ENCODE measurements at places on chromosomes 16 and 17. TPM values are rescaled to one million over a fixed set of nuclear protein-coding genes. Genes with fewer than 3 reads are reported as not detected.

GRCh38 chr17:34246446-34246845 is 8.6 kb upstream of the CCL2 start:
- DNase-seq = no peak

DNA sequence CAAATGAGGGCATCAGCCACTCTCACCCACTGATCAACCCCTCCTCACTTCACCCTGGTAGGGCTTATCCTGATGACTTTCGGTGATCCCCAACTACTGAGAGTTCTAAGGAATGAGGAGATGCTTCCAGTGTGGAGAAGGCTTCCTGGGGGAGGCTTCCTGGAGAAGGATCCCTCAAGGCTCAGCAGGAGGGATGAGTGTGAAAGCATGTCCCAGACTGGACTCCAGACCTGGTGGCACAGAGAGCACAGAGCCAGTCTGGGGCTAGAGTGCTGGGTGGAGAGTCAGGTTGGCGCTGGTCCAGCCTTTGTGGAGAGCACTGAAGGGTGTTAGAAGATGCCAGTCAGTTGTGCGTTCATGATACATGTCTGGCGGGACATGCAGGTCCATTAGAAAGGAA is 53.7 kb downstream of the PLD6 start:
- no peak for DNase-seq

- DNase-seq = peak; percentile 67
Observed at GRCh38 chr17:42980766-42981397, 517 bp downstream of the RUNDC1 start.

DNA sequence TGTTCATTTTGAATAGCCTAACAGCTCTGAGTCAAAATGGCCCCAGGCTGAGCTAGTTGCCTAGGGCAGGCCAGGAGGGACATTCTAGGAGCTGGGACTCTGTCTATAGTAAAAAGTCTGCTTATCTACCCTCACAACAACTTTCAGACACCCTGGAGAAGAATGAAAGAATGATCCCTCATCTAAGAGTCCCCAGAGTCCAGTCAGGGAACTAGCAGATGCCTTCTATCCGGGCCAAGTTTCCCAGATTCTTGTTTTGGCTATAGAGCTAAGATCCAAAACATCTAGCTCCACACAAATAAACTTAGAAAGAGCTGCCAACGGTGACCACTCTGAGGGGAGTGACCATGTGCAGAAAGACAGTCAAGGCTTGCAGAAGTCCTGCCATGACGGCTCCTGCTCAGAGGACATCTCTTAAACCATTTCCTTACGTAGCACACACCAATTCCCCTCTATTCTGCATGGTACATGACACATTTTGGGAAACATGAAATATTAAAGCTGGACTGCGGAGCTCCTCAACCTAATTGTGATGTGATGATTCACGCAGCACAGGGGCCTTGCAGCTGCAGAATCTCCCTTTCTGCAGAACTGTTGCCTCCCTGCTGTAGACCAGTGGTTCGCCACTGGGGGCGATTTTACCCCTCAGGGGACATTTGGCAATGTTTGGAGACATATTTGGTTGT is 24.2 kb downstream of the FAM20A start:
- no peak for DNase-seq

DNA sequence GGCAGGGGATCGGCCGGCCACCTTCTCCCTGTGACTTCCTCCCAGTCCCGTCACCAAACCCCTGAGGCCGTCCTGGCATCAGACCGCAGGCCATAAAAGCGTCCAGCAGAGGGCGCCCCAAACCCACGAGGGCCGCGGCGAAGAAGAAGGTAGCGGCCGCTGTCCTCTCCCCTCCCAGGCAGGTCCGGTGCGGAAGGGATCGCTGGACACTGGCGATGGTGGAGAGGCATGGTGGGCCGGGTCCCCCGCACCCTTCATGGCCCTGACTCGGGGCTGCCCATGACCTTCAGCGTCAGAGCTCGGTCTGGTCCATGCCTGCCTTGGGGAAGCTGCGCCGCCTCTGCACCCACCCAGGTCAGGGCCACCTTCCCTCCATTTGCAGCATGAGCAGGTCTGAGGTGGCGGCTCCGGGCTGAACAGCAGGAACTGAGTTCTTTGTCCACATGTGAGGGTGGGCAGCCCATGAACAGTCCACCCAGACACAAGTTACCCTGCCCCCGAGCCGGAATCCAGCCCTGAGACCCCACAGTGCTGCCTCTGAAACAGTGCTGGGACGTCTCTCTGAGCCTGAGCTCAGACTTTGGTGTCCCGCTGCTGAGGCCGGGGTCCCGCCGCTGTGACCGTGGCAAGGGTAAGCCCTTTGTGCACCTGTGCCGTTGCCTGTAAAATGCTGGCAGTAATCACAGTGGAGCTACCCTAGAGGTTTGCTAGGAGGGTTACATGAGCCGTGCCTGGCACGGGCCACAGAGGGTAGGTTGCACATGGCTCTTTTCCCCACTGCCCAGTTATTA is 40.8 kb upstream of the CMIP start:
- peak; percentile 73 for DNase-seq

DNA sequence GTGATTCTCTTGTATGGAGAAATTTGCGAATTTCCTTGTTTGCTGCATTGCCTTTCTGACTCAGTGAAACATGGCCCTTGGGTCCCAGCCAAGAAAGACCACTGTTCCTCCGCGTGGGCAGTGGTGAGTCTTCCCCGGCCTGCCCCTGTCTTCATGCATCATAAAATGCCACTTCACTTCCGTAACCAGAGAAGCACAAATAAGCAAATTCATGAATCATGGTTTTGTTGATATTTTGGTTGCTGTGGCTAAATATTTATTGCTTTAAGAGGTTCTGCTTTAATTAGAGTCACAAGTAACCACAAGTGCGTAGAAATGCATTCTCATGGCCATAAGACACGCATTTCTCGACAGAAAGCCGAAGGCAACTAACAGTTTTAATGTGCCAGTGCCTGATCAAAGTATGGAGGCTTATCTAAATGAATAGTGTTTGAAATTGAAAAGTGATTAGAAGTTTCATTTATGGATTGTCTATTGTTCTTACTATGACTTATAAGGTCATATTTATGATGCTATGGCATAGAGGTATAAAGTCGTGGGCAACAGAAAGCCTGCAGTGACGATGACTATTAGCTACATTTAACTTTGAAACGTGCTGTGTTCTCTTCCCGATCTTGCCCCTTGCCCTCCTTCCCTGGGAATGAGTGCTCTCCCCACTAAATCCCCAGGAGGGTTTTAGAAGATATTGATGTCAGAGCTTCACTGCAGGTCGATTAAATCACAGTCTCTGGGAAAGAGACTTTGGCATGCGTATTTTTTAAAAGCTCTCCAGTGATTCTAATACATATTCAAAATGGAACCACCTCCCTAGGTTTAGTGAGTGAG is 76.0 kb downstream of the WIPI1 start:
- DNase-seq = no peak

GRCh38 chr16:29022196-29022595 is 37.3 kb downstream of the LAT start:
- no peak for DNase-seq

DNA sequence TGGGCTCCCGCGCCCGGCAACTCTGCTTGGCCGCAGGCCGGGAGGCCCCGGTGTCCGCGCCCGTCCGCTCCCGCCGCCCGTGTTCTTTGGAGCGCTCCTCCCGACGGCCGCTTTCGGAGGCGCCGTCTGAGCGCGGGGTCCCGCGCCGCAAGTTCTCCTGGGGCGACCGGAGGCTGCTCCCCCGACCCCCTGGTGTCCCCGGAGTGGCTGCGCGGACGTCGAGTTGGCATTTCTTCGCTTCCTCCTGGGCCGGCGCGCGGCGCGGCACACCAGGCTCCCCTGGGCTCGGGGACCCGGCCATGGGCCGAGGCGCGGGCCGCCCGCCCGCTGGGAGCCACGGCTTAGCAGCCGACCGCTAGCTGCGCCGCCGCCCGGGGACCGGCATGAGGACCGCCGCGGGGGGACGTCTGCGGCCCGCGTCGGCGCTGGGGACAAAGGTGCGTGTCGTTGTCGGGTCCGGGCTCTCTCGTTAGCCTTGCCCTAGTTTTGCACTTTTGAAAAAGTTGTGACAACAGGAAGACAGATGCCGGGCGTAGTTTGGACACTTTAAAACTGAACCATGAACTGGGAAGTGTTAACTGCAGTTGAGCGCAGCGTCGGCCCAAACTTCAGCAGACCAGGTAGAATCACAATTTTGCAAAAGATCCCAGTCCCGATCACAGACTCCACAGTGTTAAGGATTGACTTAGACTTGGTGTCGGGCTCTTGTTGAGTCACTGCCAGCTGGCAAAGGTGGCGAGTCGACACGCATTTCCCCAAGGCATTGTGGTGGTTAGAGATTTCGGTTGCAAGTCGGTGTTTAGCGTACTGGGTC is 700 bp downstream of the UBN1 start:
- DNase-seq = peak; percentile 29

DNA sequence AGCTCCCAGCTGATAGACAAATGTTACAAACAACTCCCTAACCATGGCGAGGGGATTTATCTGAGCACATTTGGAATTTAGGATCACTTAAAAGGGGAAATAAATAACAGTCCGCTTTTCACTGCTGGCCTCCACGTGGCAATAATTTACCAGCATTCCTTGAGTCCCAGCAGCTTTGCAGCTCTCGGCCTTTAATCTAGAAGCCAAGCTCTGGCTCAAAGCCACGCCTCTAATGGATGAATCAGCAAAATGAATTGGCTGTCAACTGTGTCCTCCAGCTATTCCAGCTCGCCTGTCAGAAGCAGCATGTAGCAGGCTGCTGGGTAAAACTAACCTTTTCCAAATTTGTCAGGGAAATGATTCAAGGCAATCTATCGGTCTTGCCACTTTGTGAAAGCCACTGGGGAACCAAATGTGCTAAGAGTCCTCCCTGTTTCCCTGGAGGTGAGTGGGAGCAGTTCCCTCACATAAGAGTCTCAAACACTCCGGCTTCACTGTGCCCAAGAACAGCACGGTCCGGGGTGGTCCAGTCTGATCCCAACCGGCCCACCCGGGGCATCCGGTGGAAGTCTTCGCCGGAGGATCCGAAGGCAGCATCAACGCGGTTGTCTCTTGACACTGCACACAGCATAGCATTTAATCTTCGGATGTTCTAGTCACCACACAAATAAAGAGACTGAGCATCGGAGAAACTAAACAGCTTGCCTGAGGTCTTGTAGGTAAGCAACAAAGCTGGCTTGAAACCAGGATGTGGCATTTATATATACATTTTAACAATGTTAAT is 143.3 kb downstream of the PARN start:
- peak; percentile 91 for DNase-seq

- no peak for DNase-seq
Observed at GRCh38 chr16:53664724-53665345, 38.8 kb downstream of the RPGRIP1L start.

DNA sequence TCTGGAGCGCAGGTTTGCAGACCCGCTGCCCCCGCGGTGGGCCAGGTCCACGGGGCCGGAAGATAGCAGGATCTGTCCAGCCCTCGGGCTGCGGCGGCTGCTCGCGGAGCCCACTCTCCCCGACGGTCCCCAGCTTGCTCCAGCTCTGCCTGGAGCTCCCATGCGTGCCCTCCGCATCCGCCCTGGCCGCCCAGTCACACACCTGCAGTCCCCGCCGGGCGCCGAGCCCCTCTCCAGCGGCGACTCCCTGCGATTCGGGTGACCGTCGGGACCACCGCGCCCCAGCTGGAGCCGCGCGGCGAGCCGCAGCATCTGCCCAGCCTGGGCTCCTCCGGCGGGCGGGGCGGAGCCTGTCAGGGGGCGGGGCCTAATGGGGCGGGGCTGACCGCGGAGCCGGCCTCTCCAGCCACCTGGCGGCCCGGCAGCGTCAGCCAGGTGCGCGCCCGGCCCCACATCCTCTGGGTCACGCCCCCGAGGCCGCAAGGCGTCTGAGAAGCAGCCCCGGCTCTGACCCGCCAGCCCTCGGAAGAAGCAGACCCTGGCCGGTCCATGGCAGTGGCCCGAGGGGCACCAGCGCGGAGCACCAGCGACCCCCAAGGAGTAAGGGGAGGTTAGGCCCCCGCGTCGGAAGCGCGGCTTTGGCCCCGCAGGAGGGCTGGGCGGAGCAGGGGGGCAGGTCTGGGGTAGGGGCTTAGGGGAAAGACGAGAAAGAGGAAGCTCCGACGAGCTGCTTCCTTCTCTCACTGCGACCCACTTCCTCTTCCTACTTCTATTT is at the start of gene PIK3R5:
TSS of gene PIK3R5 (minus strand) at position 314 of the 775 bp plus-strand sequence. CDS start 54,213 bp downstream, outside the sequence.
- DNase-seq = no peak

- no peak for DNase-seq
Observed at GRCh38 chr17:40525294-40525693, 23.9 kb upstream of the TNS4 start.

DNA sequence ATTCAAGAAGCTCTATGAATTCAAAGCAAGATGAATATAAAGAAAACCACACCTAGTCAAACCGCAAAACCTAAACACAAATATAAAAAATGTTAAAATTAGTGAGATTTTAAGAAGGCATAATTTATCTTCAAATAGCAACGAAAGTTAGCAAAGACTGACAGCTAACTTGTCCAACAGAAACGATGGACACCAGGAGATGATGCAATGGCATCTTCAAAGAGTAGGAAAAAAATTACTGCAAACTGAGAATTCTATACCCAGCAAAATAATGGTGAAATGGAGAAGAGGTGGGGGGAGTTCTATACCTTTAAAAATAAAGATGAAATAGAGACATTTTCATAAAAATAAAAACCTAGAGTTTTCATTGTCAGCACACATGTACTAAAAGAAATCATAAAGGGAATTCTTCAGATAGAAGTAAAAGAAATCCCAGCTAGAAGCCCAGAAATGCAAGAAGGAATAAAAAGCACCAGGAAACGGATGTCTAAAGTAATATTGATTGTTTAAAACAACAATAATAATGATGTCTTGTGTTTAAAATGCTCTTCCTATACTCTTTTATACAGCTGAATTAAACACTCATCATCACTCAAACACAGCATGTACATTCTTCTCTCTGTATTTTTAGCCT is 24.6 kb upstream of the TANC2 start:
- no peak for DNase-seq

DNA sequence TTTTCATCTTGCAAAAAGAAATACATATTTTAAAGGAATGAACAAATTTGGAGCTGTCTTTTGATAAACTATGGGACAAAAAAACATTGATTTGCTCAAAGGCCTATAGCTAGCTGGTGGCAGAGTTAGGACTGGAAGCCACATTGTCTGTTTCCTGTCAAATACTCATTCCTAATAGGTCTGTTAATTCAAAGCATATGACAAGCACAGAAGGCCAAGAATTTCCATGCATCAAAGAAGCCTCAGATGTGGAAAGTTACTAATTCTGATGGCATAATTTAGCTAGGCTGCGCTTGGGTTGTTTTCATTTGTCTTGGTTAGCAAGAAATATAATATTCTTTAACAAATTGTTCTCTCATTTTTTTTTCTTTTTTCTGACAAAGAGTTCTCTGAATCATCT is 98.0 kb downstream of the CDK5R1 start:
- no peak for DNase-seq

GRCh38 chr17:31494259-31495021 is 103.0 kb downstream of the RAB11FIP4 start:
- peak; percentile 44 for DNase-seq

- no peak for DNase-seq
Observed at GRCh38 chr17:21286066-21286770, 1.7 kb downstream of the MAP2K3 start.

The TRAF4 gene
- 69.0 TPM for total RNA-seq

The SHISA9 gene
- total RNA-seq = 0.24 TPM

The SMTNL2 gene
- total RNA-seq = not detected

The MT1X gene
- 0.80 TPM for total RNA-seq

The CD300LB gene
- not detected for total RNA-seq

The SDR42E2 gene
- not detected for total RNA-seq

The HLF gene
- total RNA-seq = 0.12 TPM
